ENCODE measurements at places on chromosomes 6 and 20.

DNA sequence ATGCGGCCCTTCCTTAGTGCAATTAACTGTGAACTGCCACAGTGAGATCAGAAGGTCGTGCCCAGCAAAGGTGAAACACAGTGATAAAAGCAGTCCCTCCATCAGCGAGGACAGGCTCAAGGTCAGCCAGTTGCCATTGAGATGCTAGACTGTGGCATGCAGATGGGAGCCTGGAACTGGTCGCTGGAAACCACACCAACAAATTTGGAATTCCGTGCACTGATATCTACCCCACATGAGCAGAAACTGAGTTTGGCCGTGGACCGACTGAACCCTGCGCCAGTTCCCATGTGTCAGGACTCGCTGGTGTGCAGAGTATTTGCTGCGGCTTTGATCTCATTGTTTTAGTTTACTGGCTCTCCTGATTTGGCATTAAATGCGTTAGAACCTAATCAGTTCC, 125.6 kb upstream of the QKI start:
- no peak for DNase-seq

- no peak for DNase-seq
Measured at GRCh38 chr20:4549711-4550259, 171.9 kb upstream of the PRND start.

DNA sequence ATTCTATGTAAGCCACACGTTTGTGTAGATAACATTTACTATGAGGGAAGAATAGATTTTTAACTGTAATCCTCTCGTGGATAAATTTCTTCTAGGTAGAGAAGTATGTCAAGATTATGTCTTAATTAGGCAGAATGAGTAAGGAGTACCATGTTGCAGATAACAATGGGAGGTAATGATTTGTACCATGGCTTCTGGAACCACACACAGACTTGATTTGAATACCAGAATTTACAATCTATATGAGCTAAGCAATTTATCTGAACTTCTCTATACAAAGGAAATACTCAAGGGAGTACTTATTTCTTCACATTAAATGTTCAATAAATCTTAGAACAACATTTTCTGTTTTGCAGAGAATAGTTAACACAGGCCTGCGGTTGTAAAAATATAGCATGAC, 51.5 kb downstream of the RPS12 start:
- no peak for DNase-seq

DNA sequence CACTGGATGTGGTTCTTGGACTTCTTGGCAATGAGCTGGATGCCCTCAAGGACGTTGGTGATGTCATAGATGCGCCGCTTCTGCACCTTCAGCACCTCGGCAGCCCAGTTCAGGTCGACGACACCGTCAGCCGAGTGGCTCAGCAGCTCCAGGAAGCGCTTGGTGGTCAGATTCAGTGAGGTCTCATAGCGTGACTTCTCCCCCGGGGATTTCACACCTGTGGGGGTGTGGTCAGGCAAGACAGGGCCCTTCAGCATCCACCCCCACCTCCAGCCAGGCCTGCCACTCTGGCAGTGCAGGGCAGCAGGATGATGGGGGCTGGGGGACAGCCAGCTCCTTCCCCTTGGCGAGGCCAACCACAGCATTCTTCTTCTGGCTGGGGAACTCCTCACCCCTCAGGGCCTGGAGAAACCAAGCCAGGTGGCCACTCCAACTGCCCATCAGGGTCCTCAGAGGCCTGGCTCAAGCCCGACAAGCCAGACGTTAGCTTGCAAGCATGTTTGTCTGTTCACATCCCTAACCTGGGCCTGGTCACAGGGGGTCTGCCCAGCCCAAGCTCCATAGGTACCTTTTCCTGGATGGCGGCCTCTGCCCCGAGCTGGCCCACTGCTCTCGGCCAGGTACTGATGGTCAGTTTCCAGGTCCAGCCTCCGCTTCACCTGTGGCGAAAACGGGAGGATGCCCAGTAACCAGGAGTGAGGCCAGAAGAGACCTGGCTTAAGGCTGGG, 5.7 kb upstream of the NECAB3 start:
- DNase-seq, result no peak

GRCh38 chr6:103893141-103893581, 966.6 kb downstream of the HACE1 start:
- DNase-seq, result no peak

DNA sequence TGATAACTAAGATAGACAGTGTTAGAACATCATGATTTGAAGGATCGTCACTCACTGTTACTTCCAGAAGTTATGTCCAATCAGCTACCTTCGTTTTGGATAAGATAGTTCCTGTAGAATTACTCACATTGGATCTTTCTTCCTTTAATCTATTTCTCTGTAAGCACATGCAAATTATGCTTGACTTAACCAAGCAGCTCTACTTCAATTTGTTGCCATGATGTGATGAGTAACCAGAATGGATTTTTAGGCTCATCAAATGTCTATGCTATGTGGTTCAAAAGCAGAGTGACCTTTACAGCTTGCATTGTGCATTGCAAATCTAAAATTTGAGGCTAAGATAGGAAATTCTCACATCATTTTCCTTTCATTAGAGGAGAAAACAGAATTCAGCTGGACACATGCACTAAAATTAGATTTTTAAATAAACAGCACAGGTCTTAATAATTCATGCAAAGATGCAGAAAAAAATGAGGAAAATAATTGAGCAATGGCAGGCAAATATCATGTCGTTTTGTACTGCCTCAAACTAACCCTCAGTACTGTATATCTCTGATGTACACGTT, 76.7 kb upstream of the ZFP64 start:
- DNase-seq, result no peak

DNA sequence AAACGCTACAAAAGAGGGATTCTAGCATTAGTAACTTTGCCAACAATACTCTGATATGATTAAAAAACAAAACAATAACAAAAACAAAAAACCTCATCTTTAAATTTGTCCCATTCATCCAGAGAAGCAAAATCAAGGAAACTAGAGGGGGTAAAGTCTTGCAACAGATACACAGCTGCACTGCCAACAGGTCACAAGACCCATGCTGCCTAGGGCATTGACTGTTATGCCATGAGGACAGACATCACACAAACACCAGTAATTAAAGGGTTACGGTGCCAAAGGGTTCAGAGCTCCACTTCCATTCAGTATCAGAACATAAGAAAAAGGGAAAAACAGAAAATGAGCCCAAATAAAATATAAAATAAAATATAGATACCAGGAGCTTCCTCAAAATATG, 1.6 kb downstream of the TBC1D20 start:
- DNase-seq, result no peak

DNA sequence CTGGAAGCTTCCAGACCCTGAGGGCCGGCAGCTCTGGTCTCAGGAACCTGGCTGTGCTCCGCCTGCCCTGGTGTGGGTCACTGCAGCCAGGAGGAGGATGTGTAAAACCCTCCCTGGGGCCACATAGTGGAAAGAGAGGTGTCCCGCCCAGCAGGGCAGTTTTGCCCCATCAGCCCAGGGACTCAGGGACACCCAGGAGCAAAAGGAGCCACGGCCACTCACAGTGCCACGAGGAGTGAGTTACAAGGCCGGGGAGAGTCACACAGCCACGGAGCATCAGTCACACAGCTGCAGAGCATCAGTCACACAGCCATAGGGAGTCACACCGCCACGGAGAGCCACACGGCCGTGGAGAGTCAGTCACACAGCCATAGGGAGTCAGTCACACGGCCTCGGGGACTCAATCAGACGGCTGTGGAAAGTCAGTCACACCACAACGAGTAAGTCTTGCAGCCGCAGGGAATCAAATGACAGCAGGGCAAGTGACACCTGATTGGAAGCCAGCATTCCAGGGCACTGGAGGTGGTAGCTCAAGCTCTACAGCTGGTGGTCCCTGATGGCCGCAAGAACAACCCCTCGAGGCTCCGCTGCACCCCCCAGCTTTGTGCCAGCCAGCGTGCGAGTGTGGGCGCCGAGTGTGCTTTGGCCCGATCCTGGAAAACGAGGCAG, 60.9 kb downstream of the DLL1 start:
- no peak for DNase-seq

DNA sequence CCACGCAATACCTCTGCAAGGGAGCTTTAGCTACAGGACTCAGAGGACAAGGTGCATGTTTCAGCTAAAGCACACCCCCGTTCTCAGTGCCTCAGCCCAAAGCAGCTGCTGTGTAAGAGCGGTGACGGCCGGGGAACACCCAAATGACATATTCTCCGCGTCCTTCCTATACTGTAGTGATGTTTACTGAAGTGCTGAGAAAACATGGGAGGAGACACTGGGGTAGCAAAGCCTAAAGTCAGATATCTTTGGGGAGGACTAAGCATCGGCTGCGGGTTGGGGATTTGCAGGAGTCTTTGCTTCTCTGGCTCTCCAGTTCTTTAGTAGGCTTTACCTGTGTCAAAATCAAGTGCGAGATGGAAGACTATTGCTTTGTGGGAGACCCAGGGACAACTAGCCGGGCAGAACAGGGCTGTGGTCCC, 1.7 kb downstream of the SLC22A23 start:
- peak; percentile 12 for DNase-seq

DNA sequence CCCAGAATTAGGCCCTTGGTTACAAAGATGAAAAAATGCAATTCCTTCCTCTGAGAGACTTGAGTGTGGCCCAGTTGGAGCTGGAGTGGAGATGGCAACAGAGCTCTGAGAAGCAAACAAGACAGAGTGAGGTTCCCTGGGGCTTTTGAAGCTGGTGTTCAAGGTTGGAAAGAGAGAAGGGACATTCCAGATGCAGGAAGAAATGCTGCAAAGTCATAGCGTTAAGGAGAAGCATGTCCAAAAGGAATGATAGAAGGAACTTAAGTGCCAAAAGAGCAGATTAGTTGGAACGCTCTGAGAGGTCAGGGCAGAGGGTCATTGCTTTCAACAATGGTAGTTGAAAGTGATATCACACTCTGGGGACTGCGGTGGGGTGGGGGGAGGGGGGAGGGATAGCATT, 251.8 kb downstream of the TBC1D7 start:
- no peak for DNase-seq

DNA sequence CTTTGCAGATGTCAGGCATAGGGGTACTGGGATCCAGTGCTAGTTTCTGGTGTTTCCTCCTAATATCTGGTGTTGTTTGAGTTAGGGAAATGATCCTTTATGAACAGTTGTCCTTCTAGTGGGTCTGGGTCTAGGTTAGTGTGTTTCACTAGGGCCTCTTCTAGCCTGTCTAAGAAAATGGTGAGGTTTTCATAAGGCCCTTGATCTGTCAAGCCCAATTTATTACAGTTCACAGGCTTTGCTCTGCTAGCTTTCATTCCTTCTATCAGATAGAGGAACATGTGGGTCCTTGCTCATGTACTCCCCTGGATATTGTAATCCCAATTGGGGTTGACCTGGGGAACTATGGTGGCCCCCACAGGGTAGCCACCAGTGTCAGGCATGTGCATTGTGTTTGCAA, 2.8 kb downstream of the ERVFRD-1 start:
- DNase-seq, result no peak

GRCh38 chr6:13873288-13874190, 51.2 kb upstream of the RNF182 start:
- DNase-seq, result peak; percentile 72

DNA sequence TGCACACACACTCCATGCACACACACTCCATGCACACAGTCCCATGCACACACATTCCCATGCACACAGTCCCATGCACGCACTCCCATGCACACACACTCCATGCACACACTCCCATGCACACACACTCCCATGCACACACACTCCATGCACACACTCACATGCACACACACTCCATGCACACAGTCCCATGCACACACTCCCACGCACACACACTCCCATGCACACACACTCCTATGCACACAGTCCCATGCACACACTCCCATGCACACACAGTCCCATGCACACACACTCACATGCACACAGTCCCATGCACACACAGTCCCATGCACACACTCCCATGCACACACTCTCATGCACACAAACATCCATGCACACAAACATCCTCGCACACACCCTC, 168.4 kb downstream of the TTLL2 start:
- DNase-seq, result no peak

DNA sequence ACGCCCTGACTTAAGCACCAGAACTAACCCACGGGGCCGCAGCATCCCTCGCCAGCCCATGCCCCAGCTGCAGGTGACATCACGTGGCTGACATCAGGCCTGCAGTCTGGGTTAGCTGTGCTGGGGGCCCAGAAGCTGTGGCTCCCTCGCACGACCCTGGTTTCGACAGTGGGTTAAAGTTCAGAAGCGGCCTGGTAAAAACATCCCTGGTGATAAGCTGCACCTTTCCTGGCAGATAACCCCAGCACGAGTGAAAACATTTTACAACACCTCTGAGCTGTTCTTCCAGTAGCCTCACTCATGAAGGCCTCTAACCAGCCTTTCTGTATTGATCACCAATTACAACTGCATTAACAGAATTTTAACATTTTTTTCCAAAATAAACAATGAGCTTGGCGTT, 136.4 kb upstream of the RREB1 start:
- no peak for DNase-seq

- no peak for DNase-seq
Measured at GRCh38 chr20:62126141-62126540, 3.9 kb downstream of the LSM14B start.

DNA sequence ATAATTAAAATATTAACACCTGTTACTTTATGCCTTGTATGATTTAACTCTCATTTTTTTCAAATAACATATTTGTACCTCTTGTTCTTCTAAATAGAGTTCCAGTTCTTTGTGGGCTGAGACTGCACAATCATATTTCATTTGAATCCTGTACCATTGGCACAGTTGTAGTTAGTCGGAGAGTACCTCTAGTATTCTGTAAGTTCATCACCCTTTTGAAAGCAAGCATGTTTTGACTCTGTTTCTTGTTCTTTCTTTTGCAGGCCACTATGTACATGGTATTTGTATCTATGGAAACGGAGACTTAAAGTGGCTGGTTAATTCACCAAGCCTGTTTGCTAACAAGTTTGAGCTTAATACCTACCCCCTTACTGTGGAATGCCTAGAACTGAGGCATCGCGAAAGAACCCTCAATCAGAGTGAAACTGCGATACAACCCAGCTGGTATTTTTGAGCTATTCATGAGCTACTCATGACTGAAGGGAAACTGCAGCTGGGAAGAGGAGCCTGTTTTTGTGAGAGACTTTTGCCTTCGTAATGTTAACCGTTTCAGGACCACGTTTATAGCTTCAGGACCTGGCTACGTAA, 68.2 kb downstream of the C6orf52 start:
- no peak for DNase-seq

GRCh38 chr20:20567712-20568111, 144.7 kb downstream of the RALGAPA2 start:
- DNase-seq, result no peak

GRCh38 chr6:71476371-71476770, 187.8 kb downstream of the OGFRL1 start:
- DNase-seq, result no peak

DNA sequence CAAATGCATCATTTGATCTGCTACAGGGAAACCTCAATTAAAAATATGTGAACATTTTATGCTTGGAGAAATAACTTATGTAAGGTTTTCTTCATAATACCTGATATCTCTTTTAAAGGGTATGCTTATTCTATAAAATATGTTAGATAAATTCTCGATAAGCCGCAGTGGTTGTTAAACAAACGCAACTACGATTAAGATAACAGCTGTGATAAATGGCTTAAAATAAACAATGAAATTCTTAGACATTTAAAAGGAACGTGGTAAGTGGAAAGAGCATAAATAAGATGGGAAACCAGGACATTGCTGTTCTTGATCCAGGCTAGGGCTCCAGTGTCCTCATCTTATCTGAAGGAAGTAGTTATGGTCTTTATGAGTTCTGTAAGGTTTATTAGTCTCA, 415.9 kb downstream of the CD83 start:
- no peak for DNase-seq

Data from stimulated activated CD4-positive, alpha-beta T cell treated with anti-CD3 and anti-CD28 coated beads, Interleukin-1b, Interleukin-23, amount 100 ng/mL, for 4 hours (primary cell).